Progenitor cell of endocrine pancreas (in vitro differentiated cells): ENCODE measurements at places on chromosomes 16 and 17.

DNA sequence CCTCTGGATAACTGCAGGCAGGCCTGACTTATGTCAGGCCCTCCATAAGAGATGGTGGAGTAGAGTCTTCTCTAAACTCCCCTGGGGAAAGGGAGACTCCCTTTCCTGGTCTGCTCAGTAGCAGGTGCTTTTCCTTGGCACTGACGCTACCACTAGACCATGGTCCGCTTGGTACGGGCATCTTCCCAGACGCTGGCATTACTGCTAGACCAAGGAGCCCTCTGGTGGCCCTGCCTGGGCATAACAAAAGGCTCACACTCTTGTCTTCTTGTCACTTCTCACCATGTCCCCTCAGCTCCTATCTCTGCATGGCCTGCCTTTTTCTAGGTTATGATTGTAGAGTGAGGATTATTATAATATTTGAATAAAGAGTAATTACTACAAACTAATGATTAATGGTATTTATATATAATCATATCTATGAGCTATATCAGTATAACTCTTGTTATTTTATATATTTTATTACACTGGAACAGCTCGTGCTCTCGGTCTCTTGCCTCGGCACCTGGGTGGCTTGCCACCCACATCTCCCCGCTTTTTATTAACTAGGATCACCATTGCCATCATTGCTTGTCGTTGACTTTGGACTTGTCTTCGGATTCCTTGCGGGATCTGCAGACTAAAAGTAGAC lies 59.8 kb upstream of the ARL4D start:
- DNase-seq: peak; percentile 41

- no peak for DNase-seq
Observed at GRCh38 chr16:9049241-9049640, 42.2 kb upstream of the HAPSTR1 start.

- DNase-seq: no peak
Observed at GRCh38 chr16:23537390-23537789, 19.8 kb downstream of the EARS2 start.

- no peak for DNase-seq
Observed at GRCh38 chr17:2825253-2825970, 29.2 kb downstream of the RAP1GAP2 start.

GRCh38 chr16:27520982-27521673 lies 28.6 kb downstream of the GTF3C1 start:
- no peak for DNase-seq

GRCh38 chr16:58366247-58367031 lies 25.8 kb upstream of the GINS3 start:
- no peak for DNase-seq

- no peak for DNase-seq
Observed at GRCh38 chr16:29820730-29821642, 724 bp downstream of the MVP start.

DNA sequence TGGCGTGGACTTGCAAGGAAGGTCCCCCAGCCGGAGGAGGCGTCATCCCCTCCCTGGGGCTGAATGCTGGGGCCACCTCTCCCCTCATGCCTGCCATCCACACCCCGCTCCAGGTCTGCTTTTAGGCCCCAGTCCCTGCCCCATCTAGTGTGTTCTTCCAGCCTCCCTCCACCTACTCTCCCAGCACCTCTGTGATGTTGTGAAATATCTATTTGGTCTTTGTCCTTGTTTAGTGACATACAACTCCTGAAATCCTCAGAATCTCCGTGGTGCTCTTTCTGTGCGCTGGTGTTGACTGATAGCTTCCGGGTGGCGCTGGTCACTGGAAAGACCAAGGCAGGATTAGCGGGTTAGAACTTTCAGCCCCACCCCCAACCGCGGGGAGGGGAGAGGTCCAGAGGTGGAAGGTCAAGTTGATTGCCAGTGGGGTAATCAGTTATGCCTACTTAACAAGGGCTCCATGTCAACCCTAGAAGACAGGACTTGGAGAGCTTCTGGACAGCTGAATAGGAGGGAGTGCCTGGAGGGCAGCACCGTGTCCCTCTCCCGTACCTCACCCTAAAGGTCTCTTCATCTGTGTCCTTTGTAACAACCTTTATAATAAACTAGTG lies 10.1 kb downstream of the TBC1D24 start:
- no peak for DNase-seq

DNA sequence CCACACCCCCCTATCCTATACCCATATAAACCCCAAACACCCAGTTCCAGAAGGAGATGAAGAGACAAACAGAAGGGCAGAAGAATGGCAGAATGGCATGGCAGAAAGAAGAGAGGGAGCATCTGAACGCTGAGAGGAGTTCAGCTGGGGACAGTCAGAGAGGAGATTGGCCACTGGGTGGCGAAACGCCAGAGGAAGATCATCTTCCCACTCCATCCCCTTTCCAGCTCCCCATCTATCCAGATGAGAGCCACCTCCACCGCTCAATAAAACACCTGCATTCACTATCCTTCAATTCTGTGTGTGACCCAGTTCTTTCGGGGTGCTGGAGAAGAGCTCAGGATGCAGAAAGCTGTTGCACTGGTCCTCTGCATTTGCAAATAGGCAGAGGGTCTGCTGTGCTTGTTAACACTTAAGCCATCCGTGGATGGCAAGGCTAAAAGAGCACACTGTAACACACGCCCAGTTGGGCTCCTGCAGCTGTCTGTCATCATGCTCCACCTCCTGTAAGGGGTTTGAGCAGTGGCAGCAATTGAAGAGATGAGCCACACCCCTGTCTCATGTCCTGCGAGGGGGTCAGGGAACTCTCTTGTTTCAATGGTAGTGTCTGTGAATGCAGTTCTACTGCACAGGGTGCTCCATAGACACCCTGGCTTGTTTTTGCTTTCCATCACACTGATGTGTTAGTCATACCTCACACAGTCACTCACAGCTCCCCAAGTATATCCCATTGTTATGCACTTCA lies 1034.8 kb upstream of the RBFOX1 start:
- no peak for DNase-seq

DNA sequence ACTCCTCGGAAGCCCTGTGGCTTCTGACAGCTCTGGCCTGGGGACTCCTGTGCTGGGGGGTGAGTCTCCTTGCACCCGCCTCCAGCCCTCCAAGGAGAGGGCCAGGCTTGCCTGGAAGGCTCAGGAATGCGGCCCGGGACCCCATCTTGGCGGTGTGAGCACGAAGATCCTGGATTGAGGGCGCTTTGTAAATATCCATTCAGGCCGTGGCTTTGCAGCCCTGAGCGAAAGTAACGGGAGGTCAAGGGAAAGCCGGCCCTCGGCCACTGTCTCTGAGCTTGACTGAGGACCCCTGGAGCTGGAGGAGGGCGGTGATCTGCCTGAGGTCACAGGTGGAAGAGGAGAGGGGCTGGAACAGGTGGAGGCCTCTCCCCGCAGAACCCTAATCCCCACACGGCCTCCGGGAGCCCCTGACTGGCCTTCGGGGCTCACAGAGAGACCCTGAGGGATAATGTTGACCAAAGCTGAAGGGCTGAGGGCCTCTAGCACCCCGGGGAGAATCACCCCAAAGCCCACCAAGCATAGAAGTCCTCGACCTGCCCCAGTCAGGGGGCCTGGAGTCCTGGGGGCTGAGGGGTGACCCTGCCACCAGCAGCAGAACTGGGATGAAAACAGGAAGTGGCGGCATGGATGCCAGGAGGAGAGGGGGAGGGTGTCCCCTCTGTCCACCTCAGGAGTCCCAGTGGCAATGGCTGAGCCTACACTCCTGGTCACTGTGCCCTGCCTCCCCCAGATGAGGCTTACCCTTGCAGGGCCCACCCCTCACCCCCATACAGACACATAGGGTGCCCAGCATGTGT lies 8.3 kb upstream of the RASD1 start:
- DNase-seq: no peak

- no peak for DNase-seq
Observed at GRCh38 chr17:8868092-8868491, 618 bp upstream of the PIK3R6 start.

GRCh38 chr16:29699324-29700219 lies 20.6 kb downstream of the QPRT start:
- DNase-seq: no peak

DNA sequence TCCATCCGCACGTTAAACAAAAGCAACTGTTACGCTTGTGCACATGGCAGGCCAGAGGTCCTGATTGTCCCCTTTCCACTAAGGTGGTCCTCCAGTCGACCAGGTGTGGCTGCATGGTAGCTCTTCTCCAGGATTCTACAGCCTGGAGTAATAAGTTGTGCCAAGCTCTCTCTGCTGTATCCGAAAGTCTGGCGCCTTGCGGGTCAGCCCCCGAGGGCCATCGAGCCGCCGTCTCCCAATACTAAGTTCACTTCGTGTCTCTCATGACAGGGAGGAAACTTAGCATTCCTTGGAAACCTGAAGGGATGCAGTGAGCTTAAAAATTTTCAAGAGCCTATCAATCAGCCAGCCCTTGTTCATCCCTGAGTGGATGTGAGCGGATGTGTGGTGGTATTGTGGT lies 5.3 kb upstream of the ENDOV start:
- DNase-seq: no peak

DNA sequence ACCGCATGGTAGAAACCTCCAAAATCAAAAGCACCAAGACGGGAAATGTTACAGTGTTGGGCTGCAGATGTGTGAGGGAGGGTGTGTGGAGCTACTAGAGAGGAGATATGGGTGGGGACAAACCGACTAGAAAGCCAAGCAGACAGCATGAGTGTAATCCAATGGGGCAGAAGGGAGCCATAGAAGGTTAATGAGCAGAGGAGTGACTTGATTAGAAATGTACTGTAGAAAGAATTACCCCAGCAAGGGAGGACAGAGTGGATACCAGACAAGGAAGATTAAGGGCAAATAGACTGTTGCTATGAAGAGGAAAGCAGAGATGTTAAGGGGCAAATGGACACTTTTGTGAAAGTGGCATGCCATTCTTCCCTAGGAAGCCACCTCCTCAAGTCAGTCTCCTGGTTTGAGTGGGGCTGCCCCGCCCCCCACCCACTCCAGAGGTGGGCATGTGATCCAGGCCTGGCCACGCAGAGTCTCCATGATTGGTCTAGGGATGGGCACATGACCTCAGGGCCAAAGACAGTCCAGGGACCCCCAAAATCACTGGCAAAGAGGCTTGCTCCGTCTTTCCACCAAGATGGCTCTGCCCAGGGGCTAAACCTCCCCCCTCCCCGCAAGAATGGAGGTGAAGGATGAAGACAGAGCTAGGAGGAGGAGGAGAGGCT lies 4.3 kb downstream of the COTL1 start:
- DNase-seq: no peak

GRCh38 chr17:36928471-36929345 lies 8.6 kb upstream of the LHX1 start:
- DNase-seq: no peak

- DNase-seq: no peak
Observed at GRCh38 chr17:81338274-81339190, 43.4 kb upstream of the SLC38A10 start.

DNA sequence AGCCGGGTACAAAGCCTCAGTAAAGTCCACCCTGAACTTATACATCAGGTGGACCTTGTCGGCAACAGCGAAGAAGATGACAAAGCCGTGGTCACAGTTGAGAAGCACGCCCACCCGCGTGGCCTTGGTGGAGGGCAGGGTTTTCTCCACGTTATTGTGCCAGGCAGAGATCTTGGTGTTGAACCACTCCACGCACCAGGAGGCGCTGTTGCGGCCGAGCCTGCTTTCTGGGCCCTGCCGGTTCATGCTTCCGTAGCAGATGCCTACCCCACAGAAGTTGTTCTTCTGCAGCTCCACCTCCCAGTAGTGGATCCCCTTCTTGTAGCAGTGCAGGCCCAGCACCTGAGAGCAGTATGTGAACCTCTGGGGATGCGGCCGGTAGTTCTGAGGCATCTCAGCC lies 22.1 kb downstream of the TRIM25 start:
- no peak for DNase-seq

- DNase-seq: no peak
Observed at GRCh38 chr16:68434624-68435210, 13.6 kb downstream of the SMPD3 start.

GRCh38 chr17:27276653-27277156 lies 17.2 kb upstream of the WSB1 start:
- no peak for DNase-seq

DNA sequence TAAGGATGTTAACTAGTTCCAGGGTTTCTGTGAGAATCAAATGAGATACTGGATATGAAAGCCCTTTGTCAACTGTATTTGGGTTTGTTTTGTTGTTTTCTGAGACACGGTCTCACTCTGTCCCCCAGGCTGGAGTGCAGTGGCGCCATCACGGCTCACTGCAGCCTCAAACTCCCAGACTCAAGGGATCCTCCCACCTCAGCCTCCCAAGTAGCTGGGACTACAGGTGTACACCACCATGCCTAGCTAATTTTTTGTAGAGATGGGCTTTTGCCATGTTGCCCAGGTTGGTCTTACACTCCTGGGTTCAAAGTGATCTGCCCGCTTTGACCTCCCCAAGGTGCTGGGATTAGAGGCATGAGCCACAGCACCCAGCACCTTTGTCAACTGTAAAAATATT lies 8.9 kb downstream of the SUPT4H1 start:
- DNase-seq: no peak

GRCh38 chr16:49514073-49514980 lies 140.7 kb downstream of the C16orf78 start:
- no peak for DNase-seq

- DNase-seq: no peak
Observed at GRCh38 chr16:35344012-35344762, 1884.8 kb downstream of the TP53TG3F start.

DNA sequence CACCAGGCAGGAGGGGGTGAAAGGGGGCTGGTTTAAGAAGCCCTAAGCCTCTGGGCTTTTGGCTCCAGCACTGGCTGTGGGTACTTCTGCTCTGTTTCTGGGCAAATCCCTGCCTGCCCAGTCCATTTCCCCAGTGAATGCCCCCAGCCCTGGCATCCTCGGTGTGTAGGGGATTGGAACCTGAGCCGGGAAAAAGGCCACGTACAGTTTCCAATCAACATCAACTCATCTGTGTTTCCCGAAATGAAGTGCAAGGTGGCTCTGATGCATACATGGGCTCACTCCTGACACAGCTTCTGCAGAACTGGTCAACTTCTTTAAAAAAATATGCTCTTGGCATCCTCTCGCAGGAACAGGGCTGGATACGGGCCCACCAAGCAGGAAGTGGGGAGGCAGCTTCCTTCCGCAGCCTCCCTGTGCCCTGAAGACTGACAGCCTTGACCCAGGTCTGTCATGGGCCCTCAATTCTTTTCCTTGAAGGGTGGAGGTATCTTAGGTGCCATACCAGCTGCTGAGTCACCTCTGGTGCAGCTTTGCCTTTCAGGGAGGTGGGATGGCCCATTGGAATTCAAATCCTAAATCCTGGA lies 73.3 kb downstream of the N4BP1 start:
- no peak for DNase-seq

- no peak for DNase-seq
Observed at GRCh38 chr16:66419527-66419926, 7.6 kb upstream of the BEAN1 start.

DNA sequence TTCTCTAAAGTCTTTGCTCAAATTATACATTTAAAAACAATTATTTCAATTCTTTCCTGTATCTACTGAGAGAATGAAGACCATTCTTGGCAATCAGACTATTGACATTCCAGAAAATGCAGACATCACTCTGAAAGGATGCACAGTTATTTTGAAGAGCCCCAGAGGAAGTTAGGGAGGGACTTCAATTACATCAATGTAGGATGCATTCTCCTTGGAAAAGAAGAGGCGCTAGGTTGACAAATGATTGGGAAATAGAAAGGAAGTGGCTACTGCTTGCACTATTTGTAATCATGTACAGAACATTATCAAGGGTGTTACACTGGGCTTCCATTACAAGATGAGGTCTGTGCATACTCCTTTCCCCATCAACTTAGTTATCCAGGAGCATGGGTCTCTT lies 74.3 kb downstream of the SSH2 start:
- DNase-seq: no peak
